Activated gamma-delta T cell treated with Interleukin-2 at 50 U/mL for 16 hours (primary cell): ENCODE measurements at places on chromosomes 5 and 9.

- no peak for DNase-seq
These were observed 86.9 kb downstream of the MACIR start for GRCh38 chr5:103345461-103345860.

GRCh38 chr9:110782701-110783100 is 114.1 kb downstream of the MUSK start:
- DNase-seq = no peak

DNA sequence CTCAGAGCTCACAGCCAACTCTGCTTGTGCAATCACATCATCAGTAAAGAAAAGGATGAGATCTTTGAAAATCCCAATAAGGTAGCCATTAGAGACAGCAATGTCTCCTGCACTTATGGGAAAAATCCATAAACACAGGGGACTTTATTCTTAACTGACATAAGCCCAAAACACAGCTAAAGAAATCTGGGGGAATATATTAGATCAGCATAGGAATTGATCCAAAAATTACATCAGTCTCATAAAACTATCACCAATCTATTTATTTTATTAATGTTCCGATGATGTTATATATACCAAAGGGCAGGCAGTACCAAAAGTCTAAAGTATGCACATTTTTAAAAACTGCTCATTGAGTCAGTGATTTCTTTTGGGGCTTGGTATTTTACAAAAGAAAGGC is 6.9 kb downstream of the MRPS27 start:
- no peak for DNase-seq

DNA sequence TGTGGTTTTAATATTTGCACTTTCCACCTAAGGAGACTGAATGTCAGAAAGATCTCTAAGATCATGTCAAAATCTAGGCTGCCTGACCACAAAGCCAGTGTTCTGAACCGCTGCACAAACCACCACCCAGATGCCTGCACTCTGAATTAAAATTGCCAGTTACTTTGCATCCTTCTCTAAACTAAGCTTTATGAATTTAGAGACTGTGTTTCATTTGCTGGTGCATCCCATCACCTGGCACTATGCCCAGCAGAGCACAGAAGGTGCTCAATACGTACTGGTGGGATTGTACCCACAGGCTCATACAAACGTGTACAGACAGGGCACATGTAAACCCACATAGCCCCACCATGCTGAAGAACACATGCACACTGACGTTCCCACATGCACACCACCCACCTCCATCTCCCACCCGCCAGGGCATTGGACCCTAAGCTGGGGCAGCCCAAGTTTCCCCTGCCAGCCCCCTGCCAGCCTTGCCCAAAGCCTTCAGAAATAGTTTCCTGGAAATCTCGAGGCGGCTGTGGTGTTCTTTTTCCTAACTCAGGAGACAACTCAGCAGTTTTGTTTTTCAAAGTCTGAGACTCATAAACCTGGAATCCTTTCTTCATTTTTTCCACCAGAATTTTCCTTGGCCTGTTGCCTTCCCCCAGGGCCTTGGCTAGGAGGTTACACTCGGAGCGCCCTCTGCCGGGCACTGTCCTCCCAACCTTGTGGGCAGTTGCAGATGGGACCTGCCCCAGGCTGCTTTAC is 9.6 kb upstream of the TRAF1 start:
- peak; percentile 90 for DNase-seq

GRCh38 chr5:127870914-127871313 is 167.7 kb downstream of the CCDC192 start:
- DNase-seq = no peak

- DNase-seq = no peak
These were observed 139.3 kb upstream of the SLIT3 start for GRCh38 chr5:169440107-169440705.

DNA sequence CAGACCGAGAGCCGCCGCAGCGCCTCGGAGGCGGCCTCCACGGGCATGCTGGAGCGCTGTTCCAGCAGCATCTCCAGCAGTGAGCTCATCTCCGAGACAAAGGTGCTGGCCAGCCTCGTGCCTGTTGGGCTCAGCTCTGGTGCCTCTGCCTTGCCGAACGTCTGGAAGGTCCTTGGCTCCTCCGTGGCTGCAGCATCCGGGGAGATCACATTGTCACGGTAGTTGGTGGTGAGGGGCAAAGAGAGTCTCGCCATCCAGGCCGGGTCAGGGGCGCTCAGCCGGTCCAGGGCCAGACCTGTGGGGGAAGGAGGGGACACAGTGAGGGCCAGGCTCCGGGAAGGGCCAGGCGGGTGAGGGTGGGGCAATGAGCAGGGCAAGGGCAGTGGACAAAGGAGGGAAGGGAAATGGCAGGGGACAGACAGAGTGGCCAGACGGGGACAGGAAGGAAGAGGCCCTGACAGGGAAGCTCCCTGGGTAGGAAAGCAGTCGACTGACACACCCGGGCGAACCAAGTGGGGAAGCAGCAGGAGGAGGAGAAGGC is 12.4 kb downstream of the PCDH12 start:
- no peak for DNase-seq

GRCh38 chr9:38254756-38255155 is 137.7 kb upstream of the ALDH1B1 start:
- no peak for DNase-seq

- DNase-seq = no peak
These were observed 337.6 kb downstream of the BNC2 start for GRCh38 chr9:16532681-16533450.

- DNase-seq = no peak
These were observed 49.8 kb downstream of the FSTL4 start for GRCh38 chr5:133562554-133562953.

- no peak for DNase-seq
These were observed 318.1 kb upstream of the DAB2 start for GRCh38 chr5:39742916-39743315.

GRCh38 chr9:97845763-97846162 is 7.3 kb upstream of the FOXE1 start:
- DNase-seq = no peak

- no peak for DNase-seq
These were observed 30.4 kb upstream of the UBTD2 start for GRCh38 chr5:172313915-172314314.

GRCh38 chr5:178416206-178416882 is 173.8 kb downstream of the COL23A1 start:
- DNase-seq = no peak

- DNase-seq = no peak
These were observed 37.3 kb downstream of the SPIN1 start for GRCh38 chr9:88425538-88425950.

DNA sequence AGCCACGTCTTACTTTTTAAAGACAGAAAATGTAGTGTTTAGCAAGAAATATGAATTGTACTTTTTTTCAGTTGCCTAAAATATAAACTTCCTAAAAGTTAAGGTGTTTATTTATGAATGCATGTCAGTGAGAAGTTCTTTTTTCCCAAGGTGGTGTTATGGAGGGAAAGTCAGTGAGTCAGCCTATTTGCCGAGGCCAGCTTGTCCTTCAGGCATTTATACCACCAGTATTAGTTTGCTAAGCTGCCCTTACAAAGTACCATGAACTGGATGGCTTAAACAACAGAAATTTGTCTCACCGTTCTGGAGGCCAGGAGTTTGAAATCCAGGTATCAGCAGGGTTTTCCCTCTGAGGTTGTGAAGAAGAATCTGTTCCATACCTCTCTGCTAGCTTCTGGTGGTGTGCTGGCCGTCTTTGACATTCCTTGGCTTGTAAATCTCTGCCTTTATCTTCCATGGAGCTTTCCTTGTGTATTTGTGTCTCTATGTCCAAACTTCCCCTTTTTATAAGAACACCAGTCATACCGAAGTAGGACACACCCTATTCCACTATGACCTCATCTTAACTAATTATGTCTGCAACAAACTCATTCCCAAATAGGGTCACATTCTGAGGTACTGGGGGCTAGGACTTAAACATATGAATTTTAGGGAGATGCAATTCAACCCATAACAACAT is 38.4 kb downstream of the PRKACG start:
- no peak for DNase-seq

GRCh38 chr5:3035452-3035851 is 284.0 kb upstream of the IRX2 start:
- DNase-seq = no peak

- DNase-seq = no peak
These were observed 362.6 kb downstream of the PTPRD start for GRCh38 chr9:10250219-10250618.

DNA sequence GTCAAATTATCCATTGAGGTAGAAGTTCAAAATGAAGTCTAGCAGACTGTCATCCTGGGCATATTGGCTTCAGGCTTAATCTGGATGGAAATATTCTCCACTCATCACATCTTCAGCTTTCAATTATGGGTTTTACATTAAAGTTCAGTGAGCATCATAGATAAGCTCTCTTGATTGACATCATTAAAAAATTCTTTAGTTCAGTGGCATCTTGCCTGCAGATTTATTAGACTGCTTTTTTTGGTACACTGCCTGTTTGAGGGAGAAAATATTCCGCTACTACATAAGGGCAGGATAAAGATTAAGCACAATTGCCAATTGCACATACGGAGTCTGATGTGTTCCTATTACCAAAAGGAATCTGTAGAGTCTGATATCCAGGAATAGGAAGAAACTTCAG is 2353.8 kb downstream of the MAT2B start:
- no peak for DNase-seq

- no peak for DNase-seq
These were observed 40.4 kb downstream of the JAKMIP2 start for GRCh38 chr5:147742151-147742550.
